ENCODE measurements at places on chromosomes 5 and 9. TPM values are rescaled to one million over a fixed set of nuclear protein-coding genes. Genes with fewer than 3 reads are reported as not detected.

The DBH gene
- not detected for total RNA-seq

The PCDHGC4 gene
- total RNA-seq: 2.5 TPM

The RUSC2 gene
- 32.9 TPM for total RNA-seq

The LRRC8A gene
- total RNA-seq: 50.6 TPM

The SEMA5A gene
- 57.0 TPM for total RNA-seq

The SPACA9 gene
- total RNA-seq: 2.7 TPM

The SOHLH1 gene
- not detected for total RNA-seq

The FOXE1 gene
- total RNA-seq: not detected

The ASPN gene
- total RNA-seq: 65.8 TPM

The FGF1 gene
- total RNA-seq: 1.2 TPM

Measured in fibroblast of the aortic adventitia (primary cell).